Keratinocyte (primary cell): ENCODE measurements at places on chromosomes 2 and 18. TPM values are rescaled to one million over a fixed set of nuclear protein-coding genes. Genes with fewer than 3 reads are reported as not detected.

DNA sequence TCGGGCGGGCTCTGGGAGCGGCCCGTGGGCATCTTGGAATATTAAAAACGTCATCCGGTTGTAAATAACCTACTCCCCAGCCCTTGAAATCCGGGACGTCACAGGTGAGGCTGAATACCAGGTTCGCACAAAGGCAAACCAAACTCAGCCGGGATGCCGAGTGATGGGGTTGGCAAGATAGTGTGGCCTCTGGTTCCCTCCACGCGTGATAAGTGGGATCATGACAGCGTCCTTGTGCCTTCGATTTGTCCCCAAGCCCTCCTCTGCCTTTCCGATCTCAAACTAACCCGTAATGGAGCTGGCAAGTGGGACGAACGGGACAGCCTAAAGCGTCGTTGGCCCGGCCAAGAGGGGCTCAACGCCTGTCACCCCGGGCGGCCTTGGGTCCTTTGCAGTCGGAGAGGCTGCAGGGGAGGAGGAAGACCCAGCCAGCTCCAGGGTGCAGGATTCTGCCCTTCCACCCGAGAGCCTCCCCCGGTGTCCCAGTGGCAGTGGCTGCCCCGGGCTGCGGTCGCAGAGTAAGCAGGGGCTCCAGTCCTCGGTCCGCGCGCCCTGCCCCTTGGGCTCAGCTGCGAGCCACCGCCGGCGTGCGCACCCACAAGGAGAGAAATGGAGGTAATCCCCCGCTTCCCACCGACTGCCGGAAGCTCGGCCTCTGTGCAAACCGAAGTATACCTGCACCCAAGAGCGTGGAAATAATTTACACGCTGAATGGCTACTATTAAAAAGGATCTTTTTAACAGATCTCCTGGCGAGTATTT is 13.4 kb upstream of the PAX3 start:
- DNase-seq: no peak

- DNase-seq: no peak
Measured at GRCh38 chr2:187857826-187858225, 303.6 kb upstream of the TFPI start.

The COL4A3 gene
- not detected in 3 replicates for polyA plus RNA-seq

The RNF25 gene
- 65.0 to 107 TPM (median 82.5 TPM) in 3 replicates for polyA plus RNA-seq

GRCh38 chr2:230068651-230069055 is at the start of gene SLC16A14:
Gene SLC16A14 (minus strand): TSS chr2:230068924. CDS start chr2:230059352, 9,572 bp downstream.
- DNase-seq: no peak

The NYAP2 gene
- polyA plus RNA-seq: not detected in 3 replicates

The RRM2 gene
- 1.6 to 34.1 TPM (median 25.7 TPM) in 3 replicates for polyA plus RNA-seq

The NFU1 gene
- polyA plus RNA-seq: 28.0 to 53.7 TPM (median 30.1 TPM) in 3 replicates

- no peak for DNase-seq
Measured at GRCh38 chr2:191155608-191156071, 4.8 kb upstream of the STAT4 start.

The TLX2 gene
- polyA plus RNA-seq: not detected in 3 replicates

GRCh38 chr18:73793386-73793785 is 354.2 kb downstream of the FBXO15 start:
- no peak for DNase-seq

The LIMS2 gene
- not detected in 3 replicates for polyA plus RNA-seq
